ENCODE measurements at places on chromosomes 3 and 15. TPM values are rescaled to one million over a fixed set of nuclear protein-coding genes. Genes with fewer than 3 reads are reported as not detected.

DNA sequence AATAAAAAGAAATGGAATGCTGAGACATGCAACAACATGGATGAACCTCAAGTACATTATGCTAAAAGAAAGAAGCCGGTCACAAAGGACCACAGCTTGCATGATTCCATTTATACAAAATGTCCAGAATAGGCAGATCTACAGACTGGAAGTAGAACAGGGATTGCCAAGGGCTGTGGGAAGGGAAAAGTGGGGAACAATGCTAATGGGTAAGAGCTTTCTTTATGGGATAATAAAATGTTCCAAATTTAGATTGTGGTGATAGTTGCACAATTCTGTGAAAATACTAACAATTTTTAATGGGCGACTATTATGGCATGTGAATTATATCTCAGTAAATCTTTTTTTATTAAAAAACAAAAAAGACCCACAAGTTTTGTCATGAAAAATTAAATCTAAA lies 106.2 kb downstream of the TMCO5A start:
- no peak for DNase-seq

ZNF80 gene
- total RNA-seq: not detected

DNA sequence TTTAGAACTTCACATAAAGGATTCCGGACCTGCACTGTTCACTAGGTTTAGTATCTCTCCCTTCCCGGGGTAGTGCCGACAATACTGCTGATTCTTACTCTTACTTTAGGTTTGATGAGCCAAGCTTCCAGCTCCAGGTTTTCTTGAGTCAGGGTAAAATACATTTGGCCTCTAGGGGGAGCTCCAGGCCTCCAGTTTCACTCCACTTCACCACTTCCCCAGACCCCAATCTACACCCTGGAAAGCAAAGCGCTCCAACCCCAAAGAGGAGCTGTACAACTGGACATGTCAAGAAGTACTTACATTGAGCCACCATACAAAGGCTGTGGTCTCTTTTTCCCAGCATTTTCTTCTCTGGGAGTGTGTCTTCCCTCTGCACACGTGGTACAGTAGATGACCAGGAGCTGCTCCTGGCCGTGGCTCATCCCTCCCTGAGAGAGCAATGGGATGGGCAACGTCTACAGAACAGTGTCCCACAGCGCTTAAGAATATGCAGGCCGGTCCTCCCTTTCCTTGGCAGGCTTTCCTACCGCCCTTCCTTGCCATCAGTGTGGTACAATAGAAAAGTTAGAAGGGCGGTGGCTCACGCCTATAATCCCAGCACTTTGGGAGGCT lies 93.9 kb upstream of the CCDC80 start:
- no peak for DNase-seq

GRCh38 chr3:70231266-70231701 lies 81.2 kb downstream of the MDFIC2 start:
- no peak for DNase-seq

- DNase-seq: no peak
Measured at GRCh38 chr15:89067751-89068150, 20.5 kb upstream of the ABHD2 start.

- peak; percentile 28 for DNase-seq
Measured at GRCh38 chr15:77550301-77551251, 82.1 kb downstream of the LINGO1 start.

DNA sequence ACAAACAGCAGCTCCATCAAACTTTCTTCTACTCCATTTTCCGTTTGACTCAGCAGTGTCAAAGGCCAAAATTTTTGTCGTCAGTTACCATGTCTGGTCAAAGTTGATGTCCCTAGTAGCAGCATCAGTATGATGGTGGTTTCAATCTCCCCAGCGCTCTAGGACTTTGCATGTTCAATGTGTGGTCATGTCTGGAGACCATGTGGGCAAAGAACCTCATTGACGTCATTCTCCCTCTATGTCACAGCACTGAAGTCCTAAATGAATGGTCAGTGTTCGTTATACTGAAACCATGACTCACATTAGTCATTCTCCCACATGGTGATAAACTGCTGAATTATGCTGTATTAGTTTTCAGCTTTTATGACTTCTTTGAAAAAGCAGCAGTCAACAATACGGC lies 23.2 kb downstream of the SHC4 start:
- DNase-seq: no peak

GRCh38 chr15:44207643-44208042 lies 12.6 kb upstream of the FRMD5 start:
- no peak for DNase-seq

DNA sequence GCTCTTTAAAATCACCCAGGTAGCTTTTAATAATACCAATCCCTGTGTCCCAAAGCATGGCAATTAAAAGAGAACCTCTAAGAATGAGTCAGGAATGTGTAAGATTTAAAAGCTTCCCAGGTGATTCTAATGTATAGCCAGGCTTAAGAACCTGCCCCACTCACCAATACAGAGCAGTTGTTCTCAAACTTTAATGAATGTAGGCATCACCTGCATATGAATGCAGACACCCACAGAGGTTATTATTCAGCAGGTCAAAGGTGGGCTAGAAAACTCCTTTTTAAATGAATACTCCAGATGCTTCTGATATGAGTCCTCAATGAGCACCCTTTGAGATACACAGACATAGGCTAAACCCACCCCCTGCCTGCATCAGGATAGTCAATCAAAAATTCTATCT lies 298.1 kb upstream of the KCNMB2 start:
- DNase-seq: no peak

DNA sequence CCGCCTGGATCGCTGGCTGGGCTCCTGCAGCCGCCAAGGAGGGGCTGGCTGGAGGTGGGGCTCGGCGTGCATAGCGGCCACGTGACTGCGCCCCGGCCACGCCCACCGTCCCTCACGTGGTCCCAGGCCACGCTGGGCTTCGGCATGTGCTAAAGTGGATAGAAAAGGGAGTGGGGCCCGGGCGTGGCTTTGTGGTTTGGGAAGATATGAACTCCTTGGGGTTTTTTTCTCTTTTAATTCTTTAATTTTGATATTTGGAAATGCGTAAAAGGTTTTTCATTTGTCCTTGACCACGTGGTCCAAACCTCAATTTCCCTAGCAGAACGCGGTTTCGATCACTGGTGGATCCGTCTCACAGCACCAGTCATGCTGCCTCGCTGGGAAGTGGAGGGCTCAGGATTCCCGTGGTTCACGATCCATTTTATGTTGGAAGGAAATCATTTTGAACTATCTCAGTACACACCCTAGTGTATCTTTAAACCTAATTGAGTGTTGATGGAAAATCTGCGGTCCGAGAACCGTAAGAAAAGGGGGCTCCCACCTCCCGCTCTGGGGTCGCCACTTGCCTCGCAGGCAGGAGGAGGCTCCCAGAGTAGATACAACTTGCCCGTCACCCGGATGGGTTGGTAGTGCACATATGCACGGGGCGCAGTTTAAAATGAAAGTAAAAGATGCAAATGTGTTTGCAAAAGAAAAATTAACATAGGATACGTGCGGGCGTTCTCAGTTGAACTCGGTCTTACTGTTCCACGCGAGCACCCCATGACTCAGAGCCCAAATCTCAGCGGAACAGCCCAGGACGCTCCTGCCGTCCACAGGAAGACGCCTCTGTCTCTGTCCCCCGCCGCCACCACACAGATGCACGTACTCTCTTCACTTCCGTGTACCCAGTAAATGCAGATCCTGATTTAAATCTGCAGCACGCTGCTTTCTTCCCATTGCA lies 141.9 kb downstream of the PGPEP1L start:
- peak; percentile 92 for DNase-seq

GRCh38 chr15:70447521-70447920 lies 315.8 kb downstream of the UACA start:
- DNase-seq: no peak

- peak; percentile 78 for DNase-seq
Measured at GRCh38 chr15:77659350-77660321, 26.9 kb upstream of the LINGO1 start.

- no peak for DNase-seq
Measured at GRCh38 chr15:89551550-89551949, 23.7 kb upstream of the TICRR start.

- DNase-seq: no peak
Measured at GRCh38 chr3:10553591-10554235, 48.3 kb upstream of the ATP2B2 start.

ERICH6 gene
- not detected for total RNA-seq

CYP11A1 gene
- 1.1 TPM for total RNA-seq

DNA sequence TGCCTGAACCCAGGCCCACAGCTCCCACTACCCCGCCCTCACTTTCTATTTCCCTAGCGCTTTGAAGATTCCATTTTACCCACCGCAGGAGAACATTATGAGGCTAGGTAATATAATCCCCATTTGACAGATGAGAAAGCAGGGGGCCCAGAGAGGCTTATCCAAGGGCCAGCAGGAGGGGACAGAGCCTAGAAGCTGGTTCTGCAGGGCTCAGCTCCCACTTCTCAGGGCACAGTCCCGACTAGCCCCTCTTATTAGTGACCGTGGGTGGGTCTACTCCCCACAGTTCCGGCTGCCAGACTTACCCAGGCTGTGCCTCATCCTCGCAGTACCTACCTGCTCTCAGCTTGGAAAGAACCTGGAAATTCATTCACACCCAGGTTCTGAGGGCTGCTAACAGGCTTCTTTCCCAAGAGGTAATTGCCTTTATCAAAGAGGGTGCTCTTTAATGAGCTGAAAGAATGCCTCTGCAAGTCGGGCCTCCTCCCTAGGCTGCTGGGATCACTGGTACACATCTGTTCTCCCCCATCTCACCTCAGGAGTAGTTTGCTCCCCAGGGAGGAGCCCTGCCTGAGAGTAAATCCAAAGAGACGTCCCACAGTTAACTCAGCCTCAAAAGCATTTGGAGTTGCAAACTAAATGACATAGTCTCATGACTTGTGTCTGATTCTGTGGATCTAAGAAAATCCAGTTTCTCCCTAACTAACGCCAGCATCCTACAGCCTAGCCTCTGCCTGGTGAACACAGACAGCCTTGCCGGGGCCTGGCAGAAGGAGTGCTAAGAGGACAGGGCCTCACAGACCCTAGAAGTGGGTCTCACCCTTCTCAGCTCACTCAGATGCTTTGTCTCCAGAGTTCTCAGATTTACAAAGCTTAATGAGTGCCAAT lies 125.0 kb downstream of the CHSY1 start:
- peak; percentile 43 for DNase-seq

- DNase-seq: no peak
Measured at GRCh38 chr15:83249030-83249343, 35.5 kb downstream of the BNC1 start.

IREB2 gene
- 25.4 TPM for total RNA-seq

DNA sequence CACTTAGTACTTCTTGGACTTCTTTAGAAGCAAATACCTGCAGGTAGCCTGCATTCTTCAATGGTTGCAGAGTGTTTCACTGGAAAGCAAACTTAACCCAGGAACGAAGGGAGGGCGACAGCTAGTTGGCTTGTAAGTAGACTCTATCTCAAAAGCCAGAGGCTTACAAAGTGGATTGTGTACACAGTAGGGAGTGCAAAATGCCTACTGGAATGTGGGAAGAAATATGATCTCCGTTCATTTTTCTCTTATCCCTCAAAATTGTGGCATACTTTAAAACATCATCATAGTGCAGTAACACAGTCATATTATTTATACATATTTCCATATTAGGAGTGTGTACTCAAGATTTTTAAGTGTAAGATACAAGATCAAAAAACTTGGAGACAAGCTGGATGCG lies 155.7 kb downstream of the LIPC start:
- no peak for DNase-seq

STRIT1 gene
- not detected for total RNA-seq
